ENCODE measurements at places on chromosomes 3 and 15. TPM values are rescaled to one million over a fixed set of nuclear protein-coding genes. Genes with fewer than 3 reads are reported as not detected.

Gene PPIP5K1
- 21.8 TPM for total RNA-seq

Gene DCLK3
- under 0.01 TPM for total RNA-seq

Gene UTS2B
- total RNA-seq, result 0.63 TPM

Gene RCN2
- total RNA-seq, result 38.3 TPM

Gene GPR87
- total RNA-seq, result not detected

Gene GOLGA6A
- total RNA-seq, result under 0.01 TPM

Gene NSUN3
- total RNA-seq, result 12.3 TPM

Gene PATL2
- total RNA-seq, result 1.4 TPM

Gene NR1I2
- total RNA-seq, result under 0.01 TPM

Gene TBC1D5
- total RNA-seq, result 82.0 TPM

Gene SERINC4
- total RNA-seq, result not detected

Gene PRR20G
- not detected for total RNA-seq

Gene SLC51B
- 1.0 TPM for total RNA-seq

Gene NME9
- not detected for total RNA-seq

Gene GRK7
- not detected for total RNA-seq

Gene ZNF639
- total RNA-seq, result 19.5 TPM

Gene KCNH8
- not detected for total RNA-seq

Gene DPH6
- total RNA-seq, result 22.9 TPM

Gene SLC6A20
- total RNA-seq, result not detected

Gene ANKRD63
- not detected for total RNA-seq

Gene CELF6
- 0.26 TPM for total RNA-seq

Gene GNAT1
- total RNA-seq, result not detected

Gene GOLGA6D
- total RNA-seq, result under 0.01 TPM

Gene SIAH2
- 10.6 TPM for total RNA-seq

Gene ATP13A5
- total RNA-seq, result not detected

Gene GOLGA6L4
- total RNA-seq, result 0.86 TPM

Gene BNC1
- 4.3 TPM for total RNA-seq

Gene OCA2
- total RNA-seq, result not detected

Gene NAA50
- 149 TPM for total RNA-seq

Gene STXBP5L
- total RNA-seq, result not detected

Gene CILP
- 0.79 TPM for total RNA-seq

Gene HCLS1
- not detected for total RNA-seq

Gene ZNF592
- total RNA-seq, result 2.0 TPM

Gene GOLGA8S
- under 0.01 TPM for total RNA-seq

Gene THRB
- 0.09 TPM for total RNA-seq

Gene TUSC7
- total RNA-seq, result not detected

Gene GP5
- under 0.01 TPM for total RNA-seq

Gene AHSG
- total RNA-seq, result not detected

Gene CD200R1
- total RNA-seq, result 0.09 TPM

Gene CELSR3
- 1.1 TPM for total RNA-seq
